ENCODE measurements at places on chromosomes 6 and 20.
A peak's percentile ranks its signal among the peaks of the same experiment; 100 is the strongest.

DNA sequence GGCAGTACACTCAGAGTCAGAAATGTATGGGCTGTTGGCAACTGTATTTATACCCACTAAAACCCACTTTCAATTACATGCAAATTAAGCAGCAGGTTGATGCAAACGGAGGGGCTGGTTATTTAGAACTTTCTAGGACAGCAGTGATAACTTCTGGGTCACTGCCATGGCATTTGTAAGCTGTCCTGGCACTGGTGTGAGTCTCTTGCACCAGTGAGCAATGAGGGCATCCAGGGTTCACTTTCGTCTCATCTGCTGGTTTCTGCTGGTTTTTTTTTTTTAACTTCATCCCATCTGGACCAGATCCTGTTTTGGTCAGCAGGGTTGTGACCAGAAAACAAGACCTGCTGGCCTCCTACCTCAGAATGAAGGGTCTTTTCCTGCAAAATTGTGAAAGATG, 49.2 kb downstream of the CDH26 start:
- DNase-seq, result no peak

GRCh38 chr20:32437391-32438074, 79.4 kb downstream of the ASXL1 start:
- no peak for DNase-seq

GRCh38 chr20:1946762-1947534, 46.9 kb downstream of the PDYN start:
- DNase-seq, result peak; percentile 20

GRCh38 chr6:45942953-45943352, 72.7 kb downstream of the CLIC5 start:
- no peak for DNase-seq

DNA sequence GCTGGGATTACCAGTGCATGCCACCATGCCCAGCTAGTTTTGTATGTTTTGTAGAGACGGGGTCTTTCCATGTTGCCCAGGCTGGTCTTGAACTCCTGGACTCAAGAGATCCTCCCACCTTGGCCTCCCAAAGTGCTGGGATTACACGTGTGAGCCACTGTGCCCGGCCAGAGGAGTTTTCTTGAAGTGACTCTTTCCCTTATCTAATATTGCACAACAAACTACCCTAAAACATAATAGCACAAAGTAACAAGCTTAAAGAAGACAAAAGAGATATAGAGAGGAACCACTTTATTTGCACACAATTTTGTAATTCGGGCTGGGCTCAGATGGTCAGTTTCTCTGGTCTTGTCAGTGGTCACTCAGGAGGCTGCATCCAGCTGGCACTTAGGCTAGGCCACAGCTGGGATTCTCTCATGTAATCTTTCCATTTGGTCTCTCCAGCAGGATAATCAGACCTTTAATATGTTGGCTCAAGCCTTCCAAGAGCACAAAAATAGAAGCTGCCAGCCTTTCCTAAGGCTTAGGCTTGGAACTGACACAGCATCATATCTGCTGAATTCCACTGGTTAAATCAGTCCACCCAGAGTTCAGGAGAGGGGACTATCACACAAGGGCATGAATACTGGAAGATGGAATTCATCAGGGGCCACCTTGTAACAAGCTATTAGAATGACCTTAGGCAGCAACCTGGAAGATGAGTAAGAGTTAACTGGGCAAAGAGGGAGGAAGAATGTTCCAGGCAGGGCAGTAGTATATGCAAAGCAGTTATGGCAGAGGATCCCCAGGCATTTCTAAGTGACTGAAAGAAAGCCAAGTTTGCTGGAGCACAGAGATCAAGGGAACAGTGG, 56.7 kb upstream of the PNRC1 start:
- DNase-seq, result no peak

- no peak for DNase-seq
Observed at GRCh38 chr6:44072959-44073611, 54.2 kb downstream of the MRPL14 start.

DNA sequence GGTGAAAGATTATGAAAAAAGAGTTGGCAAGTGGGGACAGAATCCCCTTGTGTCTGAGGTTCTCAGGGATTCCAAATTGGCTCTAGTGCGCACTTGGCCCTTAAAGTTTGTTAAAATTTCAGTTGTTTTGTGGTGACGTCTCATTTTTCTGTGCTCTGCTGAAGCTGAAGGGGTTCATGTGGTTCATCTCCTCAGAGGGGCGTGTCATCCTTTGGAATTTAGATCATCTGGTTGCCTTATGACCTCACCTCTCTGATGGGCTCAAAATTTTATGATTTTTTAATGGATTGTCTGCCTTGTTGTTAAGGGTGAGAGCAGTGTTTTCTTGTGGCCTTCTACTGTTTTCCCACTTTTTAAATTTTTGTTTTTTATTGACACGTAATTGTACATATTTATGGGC, 20.3 kb downstream of the CYB5R4 start:
- DNase-seq, result no peak

- no peak for DNase-seq
Observed at GRCh38 chr6:140560671-140561070, 1186.2 kb upstream of the CITED2 start.

GRCh38 chr20:47800623-47801022, 15.3 kb upstream of the SULF2 start:
- no peak for DNase-seq

GRCh38 chr20:6848041-6848440, 80.6 kb downstream of the BMP2 start:
- DNase-seq, result no peak

Measured in amygdala (tissue), 56 donors.